Stimulated activated CD4-positive, alpha-beta T cell treated with anti-CD3 and anti-CD28 coated beads, Interleukin-15, amount 100 ng/mL, for 1 hour (primary cell): ENCODE measurements at places on chromosomes 7 and 10.

GRCh38 chr10:72173619-72174296 lies 42.1 kb upstream of the ANAPC16 start:
- no peak for DNase-seq

GRCh38 chr10:117047947-117048346 lies 43.0 kb upstream of the SHTN1 start:
- no peak for DNase-seq

DNA sequence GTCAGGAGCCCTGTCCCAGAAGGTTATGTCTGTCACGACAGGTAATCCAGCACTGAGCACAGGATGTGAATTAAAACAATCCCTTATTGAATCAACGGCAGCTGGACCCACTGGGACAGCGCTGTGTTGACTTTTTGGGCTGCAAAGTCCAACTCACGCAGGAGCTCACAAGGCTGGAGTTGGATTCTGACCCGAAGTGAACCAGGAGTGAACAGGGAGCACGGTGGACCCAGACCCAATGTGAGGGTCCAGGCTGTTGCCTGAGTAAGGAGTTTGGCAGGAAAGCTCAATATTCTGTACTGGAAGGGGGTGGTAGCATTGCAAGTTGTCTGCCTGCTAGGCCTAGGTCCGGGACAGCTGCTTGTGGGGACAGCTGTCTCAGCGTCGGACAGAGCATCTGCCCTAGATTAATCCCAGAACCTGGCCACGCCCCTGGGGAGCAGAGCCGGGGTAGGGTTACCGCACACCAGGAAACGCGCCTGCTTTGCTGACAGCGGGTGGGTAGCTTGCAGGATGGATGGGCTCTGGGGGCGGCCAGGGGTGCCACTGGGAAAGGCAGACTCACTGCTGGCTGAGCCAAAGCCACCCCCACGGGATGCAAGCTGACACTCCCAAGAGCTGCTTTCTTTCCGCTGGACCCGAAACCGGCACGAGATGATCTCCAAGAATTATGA lies 24.0 kb downstream of the COL26A1 start:
- no peak for DNase-seq

DNA sequence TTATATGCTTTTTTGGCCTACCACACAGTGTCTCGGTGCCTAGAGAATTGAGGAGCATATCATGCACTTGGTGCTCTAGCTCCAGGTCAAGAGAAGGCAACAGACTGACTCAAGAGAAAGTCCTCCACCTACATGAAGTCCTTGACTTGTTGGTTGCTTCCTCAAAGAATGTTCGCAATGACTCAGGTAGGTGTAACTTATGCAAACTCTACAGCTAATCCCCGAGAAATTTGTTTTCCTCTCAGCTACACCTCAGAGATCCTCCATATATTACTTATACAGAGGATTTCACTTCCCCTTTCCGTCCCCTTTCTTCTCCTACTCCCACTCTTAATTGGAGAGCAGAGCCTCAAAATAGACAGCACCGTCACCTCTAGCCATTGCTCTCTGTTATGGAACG lies 1013.1 kb downstream of the KCNMA1 start:
- DNase-seq, result no peak

DNA sequence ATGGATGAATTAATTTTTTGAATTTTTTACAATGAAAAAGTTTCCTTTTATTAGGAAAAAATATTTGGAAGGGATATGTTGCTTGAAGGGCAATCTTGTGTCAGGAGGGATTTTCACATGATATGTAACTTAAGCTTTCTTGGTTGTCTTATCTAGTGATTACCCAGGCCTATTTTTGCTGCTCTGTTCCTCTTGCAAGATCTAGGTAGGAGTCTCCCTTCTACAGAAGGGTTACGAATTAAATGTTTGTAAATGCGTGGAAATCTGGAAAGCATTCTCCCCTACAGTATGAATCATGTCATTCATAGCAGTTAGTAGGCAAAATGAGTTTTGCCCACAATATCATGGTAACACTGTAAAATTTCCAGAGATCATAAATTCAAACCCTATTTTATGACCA lies 57.7 kb upstream of the CDK14 start:
- no peak for DNase-seq

DNA sequence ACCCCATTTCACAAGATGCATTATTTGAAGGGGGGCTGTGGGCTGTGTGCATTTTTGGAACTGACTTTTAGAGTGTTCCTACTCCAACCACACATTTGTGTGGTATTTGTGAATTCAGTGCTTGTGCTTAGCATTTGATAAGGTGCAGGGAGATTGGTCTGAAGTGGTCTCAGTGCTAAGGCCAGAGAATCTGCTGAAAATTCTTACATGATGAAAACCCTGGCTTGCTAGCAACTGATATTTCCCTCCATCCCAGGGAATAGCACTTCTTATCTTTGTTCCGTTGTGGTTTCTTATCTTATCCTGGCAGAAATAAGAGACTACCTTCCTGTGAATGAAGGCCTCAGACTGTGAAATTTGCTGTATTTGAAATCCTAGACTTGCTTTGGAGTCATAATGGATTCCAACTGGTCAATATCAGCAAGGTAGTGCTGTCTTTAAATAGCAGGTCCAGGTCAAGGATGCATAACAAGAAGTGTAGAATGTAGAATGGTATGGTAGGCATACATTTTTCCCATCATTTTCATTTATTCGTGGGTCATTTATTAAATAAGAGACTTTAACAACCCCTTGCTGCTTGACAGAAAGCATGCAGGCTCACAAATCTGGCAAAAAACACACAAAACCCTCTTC lies 986.9 kb downstream of the REEP3 start:
- DNase-seq, result no peak

GRCh38 chr10:77552252-77552651 lies 85.4 kb downstream of the KCNMA1 start:
- no peak for DNase-seq

DNA sequence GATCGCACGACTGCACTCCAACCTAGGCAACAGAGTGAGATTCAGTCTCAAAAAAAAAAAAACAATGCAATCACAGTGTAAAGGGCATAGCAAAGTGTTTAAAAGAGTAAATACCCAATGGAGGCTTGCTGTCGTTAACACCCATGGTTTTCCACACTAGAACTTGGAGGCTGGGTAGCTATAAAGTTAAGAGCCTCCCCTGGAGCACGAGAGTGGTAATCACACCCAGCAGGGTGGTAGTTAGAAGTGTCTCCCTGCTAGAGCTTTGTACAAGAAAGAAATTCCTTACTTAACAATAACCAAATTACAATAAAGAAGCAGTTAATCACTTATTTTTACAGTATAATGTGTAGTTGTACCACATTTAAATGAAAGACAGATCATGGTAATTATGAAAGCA lies 1078.9 kb downstream of the NRG3 start:
- no peak for DNase-seq

- no peak for DNase-seq
Observed at GRCh38 chr10:81724431-81724830, 150.6 kb upstream of the NRG3 start.

- DNase-seq, result no peak
Observed at GRCh38 chr7:38881015-38881414, 28.0 kb downstream of the VPS41 start.

- no peak for DNase-seq
Observed at GRCh38 chr7:100888988-100889750, at the start of gene UFSP1. Gene UFSP1 (minus strand): TSS chr7:100889715. CDS start chr7:100889271, 444 bp downstream.

DNA sequence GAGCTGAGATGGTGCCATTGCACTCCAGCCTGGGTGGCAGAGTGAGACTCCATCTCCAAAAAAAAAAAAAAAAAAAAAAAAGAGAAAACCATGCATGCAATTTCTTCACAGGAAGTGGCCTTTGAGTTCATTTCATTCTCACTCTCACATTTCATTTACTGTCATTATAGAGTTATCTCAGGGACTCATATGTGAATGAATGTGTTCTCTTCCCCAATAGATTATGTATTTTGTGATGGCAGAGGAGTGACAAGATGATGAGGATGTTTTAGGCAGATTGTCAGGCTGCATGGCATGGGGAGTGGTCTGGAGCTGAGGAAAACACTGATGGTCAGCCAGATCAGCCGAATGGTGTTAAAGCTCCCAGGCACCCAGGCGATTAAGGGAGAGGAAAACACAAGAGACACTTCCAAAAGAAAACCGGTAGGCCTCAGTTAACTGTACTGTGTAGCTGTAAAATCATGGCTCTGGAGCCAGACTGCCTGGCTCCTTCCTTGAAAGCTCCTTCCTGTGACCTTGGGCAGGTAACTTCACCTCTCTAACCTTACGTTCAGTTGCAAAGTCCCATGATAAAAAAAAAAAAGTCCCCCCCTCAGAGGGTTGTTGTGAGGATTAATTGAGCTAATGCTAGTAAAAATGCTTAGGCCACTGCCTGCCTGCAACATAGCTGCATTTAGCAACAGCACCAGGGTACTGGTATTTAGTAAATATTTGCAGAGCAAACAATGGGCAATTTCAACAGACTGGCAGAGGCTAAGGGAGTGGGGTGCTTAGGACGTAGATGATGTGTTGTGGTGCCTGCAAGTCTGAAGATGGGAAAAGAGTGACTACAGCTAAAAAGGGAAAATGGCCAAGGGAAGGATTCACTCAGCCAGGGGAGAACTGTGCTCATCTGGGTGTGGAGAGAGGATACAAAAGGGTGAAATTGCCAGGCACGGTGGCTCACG lies 6.9 kb downstream of the FRAT2 start:
- no peak for DNase-seq

- no peak for DNase-seq
Observed at GRCh38 chr10:103921750-103922195, 3.8 kb upstream of the STN1 start.

GRCh38 chr10:7634142-7634894 lies 32.4 kb downstream of the ITIH5 start:
- DNase-seq, result no peak

- no peak for DNase-seq
Observed at GRCh38 chr10:119391440-119392251, 150.9 kb downstream of the RGS10 start.

- DNase-seq, result no peak
Observed at GRCh38 chr7:100897772-100898454, 2.2 kb upstream of the ACHE start.

GRCh38 chr10:91700788-91701444 lies 68.0 kb upstream of the PPP1R3C start:
- DNase-seq, result no peak

GRCh38 chr7:30366606-30367005 lies 82.2 kb downstream of the ZNRF2 start:
- no peak for DNase-seq

GRCh38 chr7:73452999-73453635 lies 19.5 kb downstream of the FZD9 start:
- no peak for DNase-seq

- no peak for DNase-seq
Observed at GRCh38 chr7:85823396-85824080, 636.7 kb upstream of the SEMA3D start.

- no peak for DNase-seq
Observed at GRCh38 chr10:69181433-69181832, 1.4 kb downstream of the SUPV3L1 start.
